Neuronal stem cell (in vitro differentiated cells): ENCODE measurements at places on chromosomes 5 and 9.

GRCh38 chr5:138035605-138036537 lies 3.0 kb upstream of the FAM13B start:
- H3K27ac ChIP-seq = no peak overlapping the region
- DNase-seq = peak; percentile 76
- no peak overlapping the region for H3K4me3 ChIP-seq
- H3K27me3 ChIP-seq = no peaks in the 10 kb centered on the region

DNA sequence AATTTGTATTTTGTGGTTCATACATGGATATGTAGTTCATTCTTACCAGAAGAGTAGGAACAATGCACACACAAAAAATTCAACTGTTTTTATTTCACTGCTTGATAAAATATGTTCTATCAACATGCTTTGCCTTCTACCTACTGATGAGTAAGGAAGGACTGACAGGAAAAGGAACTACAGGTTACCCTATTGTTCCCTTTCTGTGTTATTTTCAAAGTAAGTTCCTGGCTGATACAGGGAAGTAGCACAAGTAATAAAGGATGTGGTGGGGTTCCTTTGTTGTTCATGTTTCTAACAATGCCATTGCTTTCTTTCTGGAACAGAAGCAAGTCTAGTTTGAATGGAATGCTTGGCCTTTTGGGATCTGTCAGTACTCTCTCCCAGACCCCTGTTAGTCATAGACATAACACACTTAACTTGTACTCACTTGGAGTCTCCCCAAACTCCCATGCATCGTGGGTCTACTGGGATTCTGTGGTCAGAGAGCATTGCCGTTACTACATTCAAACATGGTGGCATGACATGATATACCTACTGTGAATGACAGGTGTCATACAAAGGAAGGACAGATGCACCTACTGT lies 20.2 kb upstream of the ALDOB start:
- H3K27me3 ChIP-seq = no peaks in the 10 kb centered on the region
- H3K36me3 ChIP-seq = no peaks in the 10 kb centered on the region
- H3K4me3 ChIP-seq = no peak overlapping the region
- H3K27ac ChIP-seq = no peak overlapping the region
- H3K4me1 ChIP-seq = no peaks in the 10 kb centered on the region

DNA sequence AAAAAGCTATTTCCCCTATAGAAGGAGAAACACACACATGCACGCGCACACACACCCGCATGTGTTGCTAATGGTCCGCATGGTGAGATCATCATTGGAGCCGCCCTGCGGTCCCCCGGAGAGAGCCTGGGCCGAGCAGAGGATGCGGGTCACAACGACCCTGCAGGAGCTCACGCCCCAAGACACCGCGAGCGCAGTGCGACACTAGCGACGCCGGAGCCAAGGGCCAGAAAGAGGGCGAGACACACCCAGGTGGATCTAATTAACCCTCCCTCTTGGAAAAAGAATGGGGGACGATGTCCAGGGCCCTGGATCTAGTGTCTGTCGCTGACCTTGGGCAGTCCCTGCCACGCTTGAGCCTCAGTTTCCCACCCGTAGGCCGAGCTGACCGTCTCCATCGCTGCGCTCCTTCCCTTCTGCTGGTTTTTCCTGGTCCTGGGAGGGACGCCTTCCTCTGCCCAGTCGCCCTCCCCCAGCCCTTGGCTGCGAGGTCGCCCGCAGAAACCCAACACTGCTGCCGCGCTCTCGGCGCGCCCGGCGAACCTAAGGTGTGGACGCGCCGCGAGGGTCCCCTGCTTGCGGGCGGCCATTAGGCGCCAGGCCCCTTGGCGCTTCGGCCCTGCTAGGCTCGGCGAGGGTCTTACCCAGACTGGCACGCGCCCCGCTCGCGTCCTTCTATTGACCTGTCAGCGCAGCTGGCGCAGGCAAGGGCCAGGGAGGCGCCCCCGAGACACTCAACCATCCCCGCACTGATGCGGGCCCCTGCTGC lies 47.5 kb upstream of the RNF20 start:
- peaks cover 3% of the 10 kb centered on the region for H3K4me1 ChIP-seq
- no peaks in the 10 kb centered on the region for H3K27me3 ChIP-seq
- peak; percentile 38 for DNase-seq
- no peak overlapping the region for H3K27ac ChIP-seq
- H3K4me3 ChIP-seq = peak overlapping the region; percentile 75

DNA sequence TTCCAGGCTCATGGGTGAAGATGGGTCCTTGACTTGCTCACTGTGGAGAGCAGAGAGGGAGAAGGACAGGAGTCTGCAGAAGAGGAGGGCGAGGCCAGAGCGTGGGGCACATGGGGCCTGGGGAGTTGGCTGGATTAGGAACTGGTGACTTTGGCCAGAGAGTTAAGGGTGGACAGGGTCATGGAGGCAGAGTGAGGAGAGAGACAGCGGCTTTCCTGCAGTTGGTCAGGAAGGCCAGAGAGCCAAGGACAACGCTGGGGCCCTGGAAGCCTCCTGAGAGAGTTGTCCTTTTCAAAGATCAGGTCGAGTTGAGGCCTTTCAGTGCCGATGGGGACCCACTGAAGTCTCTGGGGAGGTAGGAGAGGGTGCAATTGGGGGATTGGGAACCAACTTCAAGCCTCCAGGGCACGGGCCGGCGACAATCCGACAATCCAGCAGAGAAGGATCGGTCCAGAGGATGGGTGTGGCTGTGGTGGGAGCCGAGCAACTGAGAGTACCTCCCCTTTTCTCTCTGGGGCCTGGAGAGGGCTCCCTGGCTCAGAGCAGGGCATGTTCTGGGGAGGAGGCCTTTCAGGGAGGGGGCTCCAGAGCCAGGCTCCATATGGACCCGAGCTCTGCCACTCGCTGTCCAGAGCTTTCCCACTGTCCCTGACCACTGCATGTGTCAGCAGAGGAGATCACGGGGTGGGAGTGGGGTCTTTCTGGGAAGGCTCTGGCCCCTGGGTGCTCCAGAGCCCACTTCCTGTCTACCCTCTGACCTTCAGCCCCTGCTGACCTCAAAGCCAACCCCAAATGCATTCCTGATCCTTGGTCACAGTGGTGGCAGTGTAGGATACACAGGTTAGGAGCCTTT lies 7.5 kb upstream of the PHYHD1 start:
- peaks cover 89% of the 10 kb centered on the region for H3K36me3 ChIP-seq
- H3K27ac ChIP-seq = peak overlapping the region; percentile 41
- H3K27me3 ChIP-seq = no peaks in the 10 kb centered on the region
- DNase-seq = no peak
- H3K4me1 ChIP-seq = peaks cover 22% of the 10 kb centered on the region
- H3K4me3 ChIP-seq = no peak overlapping the region

- no peak overlapping the region for H3K27ac ChIP-seq
- no peak overlapping the region for H3K4me3 ChIP-seq
- H3K27me3 ChIP-seq = no peaks in the 10 kb centered on the region
- no peak for DNase-seq
Observed at GRCh38 chr5:125655156-125655555, 768.1 kb upstream of the GRAMD2B start.

GRCh38 chr9:14180093-14180959 lies 133.6 kb downstream of the NFIB start:
- no peaks in the 10 kb centered on the region for H3K27me3 ChIP-seq
- no peaks in the 10 kb centered on the region for H3K36me3 ChIP-seq
- H3K27ac ChIP-seq = no peak overlapping the region

- H3K36me3 ChIP-seq = no peaks in the 10 kb centered on the region
- DNase-seq = no peak
- no peak overlapping the region for H3K27ac ChIP-seq
- no peaks in the 10 kb centered on the region for H3K4me1 ChIP-seq
Observed at GRCh38 chr5:156221816-156222215, 105.1 kb upstream of the SGCD start.
